Posterior cingulate gyrus (tissue), 11 donors: ENCODE measurements at places on chromosomes 7 and 10.

DNA sequence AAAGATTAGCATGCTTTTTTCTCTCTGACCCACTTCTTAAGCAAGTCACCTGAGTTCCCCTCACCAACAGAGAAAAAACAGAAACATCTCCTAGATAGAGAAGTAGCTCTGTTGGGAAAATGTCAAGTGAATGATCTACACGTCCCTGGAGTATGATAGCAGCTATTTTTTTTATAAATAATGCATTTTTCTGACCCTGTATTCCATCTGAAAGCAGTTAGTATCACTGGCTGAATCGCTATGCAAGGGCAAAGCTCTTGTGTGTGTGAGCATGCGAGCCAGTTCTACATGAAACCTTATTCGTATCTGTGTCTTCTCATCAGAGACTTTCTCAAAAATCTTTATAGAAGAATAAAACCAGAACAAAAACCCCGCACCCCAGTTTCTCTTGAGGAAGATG is 8.2 kb downstream of the ANKMY2 start:
- DNase-seq, result no peak

DNA sequence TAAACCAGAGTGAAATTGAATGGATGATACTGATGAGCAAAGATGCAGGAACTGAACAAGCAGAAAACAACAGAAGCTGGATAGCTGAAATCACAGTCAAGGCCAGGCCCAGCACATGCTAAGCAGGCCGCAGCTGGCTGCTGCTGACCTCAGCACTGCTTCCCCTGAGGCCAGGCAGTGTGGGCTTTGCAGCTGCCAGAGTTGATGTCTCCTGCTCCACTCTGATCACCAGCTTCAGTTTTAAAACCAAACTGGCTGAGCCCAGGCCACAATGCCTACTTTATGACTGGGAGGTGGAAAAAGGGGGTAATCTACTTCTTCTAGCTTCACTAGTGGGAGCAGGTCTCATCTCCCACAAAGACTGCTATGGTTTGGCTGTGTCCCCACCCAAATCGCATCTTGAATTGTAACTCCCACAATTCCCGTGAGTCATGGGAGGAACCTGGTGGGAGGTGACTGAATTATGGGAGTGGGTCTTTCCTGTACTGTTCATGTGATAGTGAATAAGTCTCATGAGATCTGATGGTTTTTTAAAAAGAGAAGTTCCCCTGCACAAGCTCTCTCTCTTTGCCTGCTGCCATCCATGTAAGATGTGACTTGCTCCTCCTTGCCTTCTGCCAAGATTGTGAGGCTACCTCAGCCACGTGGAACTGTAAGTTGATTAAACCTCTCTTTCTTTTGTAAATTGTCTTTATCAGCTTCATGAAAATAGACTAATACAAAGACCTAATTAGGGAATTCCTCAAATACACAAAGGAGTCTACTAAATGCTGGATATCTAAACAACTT is 136.4 kb upstream of the ITGB1 start:
- no peak for DNase-seq

- no peak for DNase-seq
Observed at GRCh38 chr7:132654150-132654549, 77.9 kb upstream of the PLXNA4 start.

GRCh38 chr10:60536529-60537114 is 146.9 kb upstream of the ANK3 start:
- DNase-seq, result no peak

DNA sequence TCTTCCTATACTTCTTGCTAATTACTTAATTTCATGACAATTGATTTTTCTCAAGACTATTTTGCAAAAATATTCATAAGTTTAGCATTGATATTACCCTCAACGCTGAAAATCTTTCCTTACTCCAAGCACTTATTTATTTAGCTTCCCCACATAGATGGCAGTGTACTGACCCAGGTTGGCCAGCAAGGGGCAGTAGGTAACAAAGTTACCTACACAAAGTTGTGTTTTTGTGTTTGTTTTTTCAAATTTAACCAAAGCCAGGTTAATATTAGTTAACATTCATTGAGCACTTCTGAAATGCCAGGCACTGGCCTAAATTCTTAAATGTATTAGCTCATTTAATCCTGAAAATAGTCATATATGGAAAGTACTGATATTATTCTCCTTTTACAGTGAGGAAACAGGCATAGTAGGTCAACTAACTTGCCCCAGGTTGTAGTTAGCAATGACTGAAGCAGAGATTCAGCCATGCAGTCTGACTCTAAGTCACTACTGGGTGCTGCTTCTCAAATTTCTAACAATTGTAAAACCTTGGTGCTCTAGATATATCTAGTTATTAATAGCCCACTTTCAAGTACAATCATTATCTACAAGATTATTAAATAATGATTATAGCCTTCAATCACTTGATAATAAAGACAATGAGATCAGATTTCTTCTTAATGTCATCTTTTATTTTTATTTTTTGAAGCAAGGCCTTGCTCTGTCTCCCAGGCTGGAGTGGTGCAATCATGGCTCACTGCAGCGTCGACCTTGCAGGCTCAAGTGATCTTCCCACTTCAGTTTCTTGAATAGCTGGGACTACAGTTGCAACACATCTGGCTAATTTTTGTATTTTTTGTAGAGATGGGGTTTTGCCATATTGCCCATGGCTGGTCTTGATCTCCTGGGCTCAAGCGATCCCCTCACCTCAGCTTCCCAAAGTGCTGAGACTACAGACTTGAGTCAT is 5.8 kb upstream of the GGCT start:
- no peak for DNase-seq

- DNase-seq, result no peak
Observed at GRCh38 chr7:50562136-50562535, 3.1 kb downstream of the DDC start.

GRCh38 chr10:52563360-52563759 is 209.2 kb downstream of the MBL2 start:
- DNase-seq, result no peak

GRCh38 chr7:149224352-149224751 is 15.1 kb upstream of the ZNF212 start:
- no peak for DNase-seq

DNA sequence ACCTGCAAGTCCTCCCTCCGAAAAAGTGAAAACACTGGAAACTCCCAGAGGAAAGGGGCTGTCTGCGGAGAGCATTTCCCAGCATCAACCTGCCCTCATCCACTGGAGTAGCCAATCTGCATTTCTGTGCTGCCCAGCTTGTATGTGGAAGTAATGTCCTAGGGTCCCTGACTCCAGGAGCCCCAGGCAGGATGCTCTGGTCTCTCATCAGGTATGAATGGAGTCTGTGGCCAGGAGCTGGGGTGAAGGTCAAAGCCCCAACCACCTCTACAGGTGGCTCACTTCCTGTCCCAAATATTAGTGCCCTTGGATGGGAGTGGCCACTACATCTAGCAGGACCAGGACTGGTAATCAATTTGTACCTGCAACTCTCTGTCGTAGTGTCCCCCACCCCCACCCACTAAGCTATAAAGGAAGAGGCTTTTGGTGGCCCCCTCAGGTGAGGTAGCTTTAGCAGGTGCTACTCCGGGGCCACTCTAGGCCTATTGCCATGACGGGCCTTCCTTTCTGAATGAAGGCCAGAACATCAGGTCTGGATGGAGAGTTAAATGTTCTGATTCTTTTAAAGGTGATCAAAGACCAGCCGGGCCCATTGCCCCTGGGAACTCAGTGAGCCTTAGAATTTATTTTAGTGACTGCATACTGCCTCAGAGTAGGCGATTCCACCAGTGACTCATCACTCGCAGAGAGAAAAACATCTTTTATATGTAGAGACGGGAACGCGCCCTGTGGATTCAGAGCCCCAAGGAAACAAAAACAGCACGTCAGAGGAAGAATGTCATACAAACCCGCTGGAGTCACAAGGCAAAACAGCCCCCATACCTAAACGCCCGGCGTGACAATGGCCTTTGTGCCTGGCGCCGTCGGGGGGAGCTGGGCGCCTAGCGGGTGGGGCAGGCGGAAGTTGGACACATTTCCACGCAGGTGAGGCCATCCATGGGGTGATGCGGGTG is 13.0 kb downstream of the EN2 start:
- DNase-seq, result no peak

- no peak for DNase-seq
Observed at GRCh38 chr10:114507449-114507848, 103.1 kb upstream of the AFAP1L2 start.

GRCh38 chr7:108135446-108136190 is 5.5 kb upstream of the LAMB4 start:
- DNase-seq, result no peak

DNA sequence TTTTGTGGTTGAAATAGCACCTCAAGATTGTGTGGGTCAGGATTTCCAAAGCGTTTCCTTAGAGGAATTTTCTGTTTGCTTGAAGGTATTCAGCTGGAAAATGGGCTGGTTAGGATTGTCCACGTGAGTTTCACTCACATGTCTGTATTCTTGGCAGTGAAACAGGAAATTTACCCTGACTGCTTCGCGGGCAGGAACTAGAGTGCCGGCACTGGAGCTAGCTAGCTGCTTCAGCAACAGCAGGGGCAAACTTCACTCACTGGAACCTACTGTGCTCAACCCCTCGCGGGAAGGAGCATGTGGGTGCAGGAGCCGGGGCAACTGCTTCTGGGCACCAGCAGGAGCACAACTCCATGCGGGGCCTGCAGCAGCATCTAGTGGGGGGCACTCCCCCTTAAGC is 38.0 kb upstream of the RTKN2 start:
- no peak for DNase-seq

DNA sequence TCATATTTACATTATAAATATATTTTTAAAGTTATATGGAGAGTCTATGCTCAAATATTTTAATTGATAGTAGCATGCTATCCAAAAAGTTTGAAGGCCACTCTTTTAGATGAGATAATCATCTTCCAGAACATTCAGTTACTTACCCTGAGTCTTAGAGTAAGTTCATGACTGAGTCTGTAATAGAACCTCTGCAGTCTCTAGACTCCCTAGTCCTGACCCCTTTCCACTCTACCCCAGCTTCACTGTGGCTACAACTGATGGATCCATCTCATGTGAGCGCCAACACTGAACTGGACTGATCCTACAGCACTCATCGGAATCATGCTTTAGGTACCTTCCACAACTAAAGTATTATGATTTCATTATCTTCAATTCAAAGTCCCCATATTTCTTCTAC is 10.1 kb downstream of the HACD1 start:
- DNase-seq, result no peak

GRCh38 chr7:24933298-24933697 is 46.7 kb downstream of the OSBPL3 start:
- no peak for DNase-seq

DNA sequence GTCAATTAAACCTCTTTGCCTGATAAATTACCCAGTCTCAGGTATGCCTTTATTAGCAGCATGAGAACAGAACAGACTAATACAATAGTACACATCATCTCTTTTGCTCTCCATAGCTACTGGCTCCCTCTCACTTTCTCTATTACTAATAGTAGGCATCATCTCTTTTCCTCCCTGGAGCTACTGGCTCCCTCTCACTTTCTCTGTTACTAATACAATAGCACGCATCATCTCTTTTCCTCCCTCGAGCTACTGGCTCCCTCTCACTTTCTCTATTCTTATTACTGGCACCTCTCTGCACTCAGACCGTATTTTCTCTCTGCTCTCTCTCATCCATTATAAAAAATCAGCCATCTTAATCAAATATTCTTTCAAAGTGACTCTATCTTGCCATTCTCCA is 37.1 kb downstream of the SLC25A13 start:
- DNase-seq, result no peak

DNA sequence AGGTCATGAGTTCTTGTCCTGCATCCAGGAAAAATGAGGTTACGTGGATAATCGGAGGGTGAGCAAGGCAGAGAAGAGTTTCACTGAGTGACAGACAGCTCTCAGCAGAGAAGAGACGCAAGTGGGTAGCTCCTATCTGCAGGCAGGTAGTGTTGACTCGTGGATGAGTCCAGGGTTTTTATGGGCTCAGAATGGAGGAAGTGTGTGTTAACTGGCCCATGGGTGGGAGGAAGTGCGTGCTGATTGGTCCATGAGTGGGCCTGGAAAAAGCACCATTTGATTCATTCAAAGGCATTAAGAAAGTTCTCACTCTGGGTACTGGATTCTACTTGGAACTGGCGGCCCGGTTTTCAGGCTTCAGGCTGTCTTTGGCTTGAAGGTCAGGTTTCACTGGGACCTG is 4.8 kb upstream of the DMTF1 start:
- peak; percentile 42 for DNase-seq

DNA sequence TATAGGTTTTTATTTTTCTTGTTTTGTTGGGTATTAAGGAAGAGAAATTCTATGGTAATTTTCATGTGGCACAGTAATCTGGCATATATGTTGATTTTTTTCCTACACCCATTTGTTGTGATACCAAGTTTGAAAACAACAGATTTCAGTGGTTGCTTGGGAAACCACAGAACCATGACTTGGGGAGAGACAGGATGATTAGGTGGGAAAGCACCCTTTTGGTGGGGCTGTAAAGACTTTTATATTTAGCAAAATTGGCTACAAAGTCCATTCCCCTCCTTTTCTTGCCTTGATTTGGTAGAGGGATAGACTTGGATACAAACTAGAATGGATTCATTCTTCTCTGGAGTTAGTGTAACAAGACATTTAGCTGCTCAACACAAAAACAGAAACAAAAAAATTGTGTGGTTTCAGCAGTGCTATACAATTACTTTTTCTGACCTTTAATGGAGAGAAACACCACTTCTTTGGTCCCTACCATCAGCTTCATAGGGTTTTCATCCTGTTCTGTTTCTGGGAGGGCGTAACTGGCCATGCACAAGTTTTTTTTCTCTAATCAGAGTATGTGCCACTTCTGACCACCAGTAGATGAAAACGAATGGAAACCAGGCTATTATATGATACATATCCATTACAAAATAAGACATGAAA is 52.7 kb downstream of the FIGNL1 start:
- no peak for DNase-seq

DNA sequence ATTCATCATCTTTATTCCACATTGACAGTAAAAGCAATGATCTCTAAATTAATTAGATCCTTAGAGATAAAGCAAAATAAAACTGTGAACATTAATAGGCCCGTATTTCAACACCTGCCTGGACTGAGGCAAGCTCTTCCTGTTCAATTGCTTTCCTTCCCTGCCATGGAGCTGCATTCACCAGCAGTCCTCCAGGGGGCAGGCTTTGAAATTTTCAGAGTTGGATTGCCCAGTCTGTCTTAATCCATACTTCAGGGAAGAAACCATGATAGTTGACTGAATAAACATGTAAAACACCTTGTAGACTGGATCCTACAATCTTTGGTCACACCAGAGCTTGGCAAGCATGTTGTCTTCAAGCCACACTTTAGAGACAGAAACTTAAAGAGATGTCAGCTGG is 936.6 kb downstream of the NRG3 start:
- no peak for DNase-seq

- DNase-seq, result no peak
Observed at GRCh38 chr7:44103566-44103922, 601 bp upstream of the AEBP1 start.

GRCh38 chr10:128723631-128724205 is 597.5 kb upstream of the MKI67 start:
- DNase-seq, result no peak

GRCh38 chr7:106493041-106493731 is 167.8 kb downstream of the CCDC71L start:
- DNase-seq, result no peak
